ENCODE measurements at places on chromosomes 5 and 9.

GRCh38 chr5:173327948-173328843 lies at the start of gene STC2:
Gene STC2, minus strand, starts transcription at chr5:173328414. Its CDS starts 221 bp downstream, at chr5:173328193.
- DNase-seq, result peak; percentile 74

DNA sequence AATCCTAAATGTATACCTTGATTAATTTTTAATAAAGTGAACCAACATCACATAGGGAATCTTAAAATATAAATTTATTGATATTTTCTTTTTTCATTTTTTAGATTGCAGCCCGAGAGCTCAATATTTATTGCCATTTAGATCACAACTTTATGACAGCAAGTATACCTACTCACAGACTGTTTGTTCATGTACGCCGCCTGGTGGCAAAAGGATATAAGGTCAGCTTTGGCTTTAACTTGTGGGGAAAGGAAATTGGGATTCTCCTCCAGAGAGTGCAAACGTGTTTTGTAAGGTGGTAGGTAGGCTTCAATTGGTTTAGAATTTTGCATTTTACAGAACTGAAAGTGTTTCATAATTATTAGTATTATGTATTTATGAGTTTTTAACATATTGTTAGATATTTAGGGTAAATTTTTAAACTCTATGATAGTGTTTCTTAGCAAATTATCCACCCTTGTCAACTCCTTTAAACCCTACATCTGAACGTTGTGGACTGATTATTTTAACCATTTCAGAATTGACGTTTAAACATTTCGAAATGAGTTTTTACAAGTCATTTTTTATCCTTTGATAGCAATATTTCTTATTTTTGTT lies 17.5 kb upstream of the DHFR start:
- DNase-seq, result peak; percentile 1

- no peak for DNase-seq
Measured at GRCh38 chr5:8813180-8813579, 732.7 kb downstream of the SEMA5A start.

DNA sequence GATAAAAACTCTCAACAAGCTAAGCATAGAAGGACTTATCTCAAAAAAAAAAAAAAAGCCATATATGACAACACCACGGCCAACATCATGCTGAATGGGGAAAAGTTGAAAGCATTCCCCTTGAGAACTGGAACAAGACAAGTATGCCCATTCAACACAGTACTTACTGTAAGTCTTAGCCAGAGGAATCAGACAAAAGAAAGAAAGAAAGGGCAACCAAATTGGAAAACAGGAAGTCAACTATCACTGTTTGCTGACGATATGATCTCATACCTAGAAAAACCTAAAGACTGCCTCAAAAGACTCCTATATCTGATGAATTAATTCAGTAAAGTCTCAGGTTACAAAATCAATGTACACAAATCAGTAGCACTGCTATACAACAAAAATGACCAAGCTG lies 24.6 kb upstream of the PTGER4 start:
- DNase-seq, result no peak

DNA sequence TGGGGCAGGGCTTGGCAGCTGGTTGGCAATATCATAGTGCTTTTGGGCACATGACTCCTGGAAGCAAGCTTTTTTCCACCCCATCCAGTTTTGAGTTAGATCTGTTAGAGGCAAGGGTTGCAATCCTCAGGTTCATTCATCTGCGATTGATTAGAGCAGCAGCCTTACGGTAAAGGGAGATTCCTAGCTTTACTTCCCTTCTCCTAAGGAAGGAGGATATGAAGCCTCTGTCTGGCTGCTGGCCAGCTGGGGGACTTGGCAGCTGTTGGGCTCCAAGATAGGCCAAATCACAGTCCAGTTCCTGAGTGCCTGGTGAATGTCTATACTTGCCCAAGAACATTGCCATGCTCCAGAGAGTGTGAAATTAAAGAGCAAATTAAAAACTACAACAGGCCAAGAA lies 113.4 kb upstream of the CCNH start:
- no peak for DNase-seq

DNA sequence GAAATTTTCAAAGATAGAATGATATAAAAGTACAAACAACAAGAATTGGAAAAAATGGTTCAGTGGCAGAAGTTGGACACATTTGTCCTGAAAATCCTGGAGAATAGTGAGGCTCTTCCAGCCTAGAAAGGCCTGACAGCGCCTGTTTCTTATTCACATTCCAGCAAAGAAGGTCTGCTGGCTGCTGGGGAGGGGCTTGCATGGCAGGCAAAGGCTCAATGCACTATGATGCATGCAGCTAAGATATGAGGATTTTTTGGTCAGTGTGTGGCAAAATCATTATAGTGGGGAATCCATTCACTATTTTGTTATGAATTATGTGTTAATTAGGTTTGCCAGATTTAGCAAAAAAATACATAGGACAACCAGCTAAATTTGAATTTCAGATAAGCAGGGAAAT lies 243.9 kb upstream of the SLC30A5 start:
- DNase-seq, result no peak

DNA sequence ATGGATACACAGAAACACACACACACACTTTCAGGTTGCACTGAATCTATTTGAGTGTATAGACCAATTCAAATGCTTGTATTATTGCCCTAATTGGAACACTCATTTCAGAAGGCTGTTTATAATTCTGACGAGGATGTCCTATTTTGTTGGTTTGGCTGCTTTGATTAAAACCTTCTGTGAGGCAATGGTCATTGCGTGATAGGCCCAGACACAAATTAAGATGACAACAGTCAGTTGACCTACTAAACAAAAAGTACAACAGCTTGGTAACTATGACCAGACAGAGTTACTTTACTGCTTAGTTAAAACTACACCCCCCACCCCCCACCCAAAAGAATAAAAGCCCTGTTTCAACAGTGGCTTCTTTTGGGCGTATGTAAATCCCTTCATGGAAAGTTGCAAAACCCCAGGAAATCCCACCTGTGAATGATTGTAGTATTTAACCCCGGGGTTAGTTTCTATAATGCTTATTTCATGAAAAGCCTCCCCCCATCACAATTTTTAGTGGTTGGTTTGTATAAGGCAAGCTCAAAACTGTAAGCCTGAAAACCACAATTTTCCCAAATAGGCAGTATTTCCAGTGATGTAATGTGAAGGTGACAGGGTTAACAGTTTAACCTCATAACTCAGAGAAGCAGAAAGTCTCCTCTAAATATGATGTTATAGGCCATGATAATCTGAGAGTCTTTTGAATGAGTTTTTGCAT lies 340.8 kb downstream of the FGF10 start:
- no peak for DNase-seq

GRCh38 chr5:98816582-98817222 lies 43.2 kb downstream of the RGMB start:
- DNase-seq, result no peak

GRCh38 chr9:38017885-38018186 lies 51.2 kb downstream of the SHB start:
- DNase-seq, result no peak

GRCh38 chr9:34501889-34502425 lies 20.8 kb downstream of the ENHO start:
- DNase-seq, result no peak

- peak; percentile 27 for DNase-seq
Measured at GRCh38 chr9:105413525-105413924, 34.3 kb upstream of the FSD1L start.

DNA sequence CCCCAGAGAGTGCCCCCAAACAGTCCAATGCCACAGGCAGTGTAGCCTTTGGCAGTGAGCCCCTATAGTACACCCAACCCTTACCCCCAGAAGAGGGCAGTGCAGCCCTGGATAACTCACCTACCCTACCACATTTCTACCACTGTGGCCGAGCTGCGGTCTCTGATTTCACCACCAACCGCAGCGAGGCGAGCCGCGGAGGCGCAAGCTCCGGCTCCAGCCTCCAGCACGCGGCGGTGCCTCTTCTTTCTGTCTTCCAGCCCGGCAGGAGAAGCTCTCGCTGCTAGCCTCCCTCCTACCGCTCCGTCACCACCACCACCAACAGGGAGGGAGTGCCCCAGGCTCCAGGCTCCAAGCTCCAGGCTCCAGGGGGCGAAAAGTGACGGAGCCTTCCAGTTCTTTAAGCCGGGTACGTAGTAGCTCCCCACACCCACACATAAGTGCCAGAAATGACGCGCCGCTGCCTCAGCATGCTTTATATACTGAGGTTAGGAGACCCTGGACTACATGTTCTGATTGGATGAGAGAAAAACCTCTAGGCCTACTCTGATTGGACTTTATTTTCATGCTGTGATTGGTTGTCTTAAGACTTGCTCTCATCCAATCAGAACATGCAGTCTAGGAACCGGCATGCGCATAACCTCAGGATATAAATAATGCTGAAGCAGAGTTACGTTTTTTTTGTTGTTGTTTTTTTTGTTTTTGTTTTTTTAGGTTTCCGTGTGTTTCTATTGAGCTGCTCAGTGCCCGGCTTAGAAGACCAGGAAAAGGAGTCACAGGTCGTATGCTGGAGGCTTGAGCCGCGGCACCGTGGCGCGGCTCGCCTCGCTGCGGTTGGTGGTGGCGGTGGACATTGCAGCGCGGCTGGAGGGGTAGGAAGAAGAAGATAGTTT lies at the start of gene PCAT7:
TSS of gene PCAT7 (plus strand) at position 645 of the 893 bp plus-strand sequence.
- no peak for DNase-seq

Data from DMS153 (cell line).